ENCODE measurements at places on chromosomes 7 and 10.
A peak's percentile ranks its signal among the peaks of the same experiment; 100 is the strongest.

- DNase-seq: no peak
Measured at GRCh38 chr10:44975431-44976331, 2.9 kb downstream of the DEPP1 start.

DNA sequence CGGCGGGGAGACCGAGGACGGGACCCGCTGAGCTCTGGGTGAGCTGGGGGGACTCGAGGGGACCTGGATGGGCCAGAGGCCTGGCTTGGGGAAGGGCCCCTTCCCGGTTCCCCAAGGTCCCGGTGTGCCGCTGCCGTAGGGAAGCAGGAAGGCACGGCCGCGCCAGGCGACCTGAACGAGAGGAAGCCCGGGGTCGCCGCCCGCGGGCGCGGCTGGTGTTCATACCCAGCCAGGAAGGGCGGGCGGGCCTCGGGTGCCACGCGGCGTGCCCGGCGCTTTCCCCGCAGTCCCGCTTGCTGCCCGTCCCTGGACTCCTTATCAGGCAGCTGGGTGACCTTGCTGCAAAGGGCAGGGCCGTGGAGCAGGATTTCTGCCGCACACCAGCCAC, 38.0 kb downstream of the ZNF777 start:
- DNase-seq: peak; percentile 49

GRCh38 chr10:61271127-61271780, 181.9 kb downstream of the TMEM26 start:
- no peak for DNase-seq

DNA sequence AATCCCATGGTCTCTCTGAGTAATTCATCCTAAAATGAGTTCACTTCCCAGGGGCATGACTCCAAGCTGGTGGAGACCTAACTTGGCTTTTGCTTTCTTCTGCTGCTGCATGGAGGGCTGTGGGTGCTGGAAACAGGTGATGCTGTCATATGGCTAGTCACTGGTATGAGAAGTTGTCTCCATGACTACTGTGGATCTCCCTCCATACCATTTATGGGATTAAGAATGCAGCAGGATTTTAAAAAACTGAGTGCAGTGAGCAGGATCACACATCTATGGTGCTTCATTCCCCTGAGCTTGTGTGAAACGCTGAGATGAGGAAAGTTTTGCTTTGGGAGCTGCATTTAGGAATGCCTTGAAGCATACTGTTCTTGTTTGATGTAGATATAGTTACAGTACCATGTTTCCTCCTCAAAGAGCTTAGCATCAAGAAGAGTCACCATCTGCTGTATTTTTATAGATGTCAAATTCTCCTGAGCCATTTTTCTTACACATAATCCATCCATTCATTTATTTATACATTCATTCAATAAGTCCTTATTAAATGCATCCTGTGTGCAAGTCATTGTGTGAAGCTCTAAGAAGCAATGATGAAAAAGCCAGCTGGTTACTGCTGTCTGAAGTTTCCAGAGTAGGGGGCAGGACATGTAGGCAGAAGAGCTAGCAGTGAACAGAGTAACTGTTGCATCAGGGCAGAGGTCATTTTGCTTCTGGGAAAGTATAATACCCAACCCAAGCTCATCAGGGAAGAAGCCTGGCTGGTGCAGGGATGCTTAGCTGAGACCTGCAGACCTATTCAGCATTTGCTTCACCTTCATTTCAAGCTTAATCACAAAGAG, 534.8 kb downstream of the AUTS2 start:
- DNase-seq: no peak

GRCh38 chr7:40983111-40983510, 719.8 kb downstream of the INHBA start:
- DNase-seq: no peak

DNA sequence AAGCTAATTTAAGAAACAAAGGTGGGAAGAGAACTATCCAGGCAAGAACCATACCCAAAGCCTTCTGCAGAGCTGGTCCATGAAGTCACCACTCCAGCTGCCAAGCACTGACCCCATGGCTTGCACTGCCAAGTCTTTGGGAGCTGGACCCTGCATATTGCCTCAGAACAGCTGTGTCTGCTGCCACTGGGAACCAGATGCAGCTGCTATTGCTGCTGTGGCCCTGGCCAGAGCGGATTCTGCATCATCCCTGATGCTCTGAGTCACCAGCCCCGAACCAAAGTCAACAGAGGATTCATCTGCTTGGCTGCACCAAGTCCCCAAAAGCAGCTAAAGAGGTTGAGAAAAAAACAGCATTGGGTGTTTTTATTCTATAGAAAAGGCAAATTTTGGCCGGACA, 39.2 kb upstream of the GSAP start:
- no peak for DNase-seq

- no peak for DNase-seq
Measured at GRCh38 chr10:5887029-5887428, 2.7 kb downstream of the ANKRD16 start.

DNA sequence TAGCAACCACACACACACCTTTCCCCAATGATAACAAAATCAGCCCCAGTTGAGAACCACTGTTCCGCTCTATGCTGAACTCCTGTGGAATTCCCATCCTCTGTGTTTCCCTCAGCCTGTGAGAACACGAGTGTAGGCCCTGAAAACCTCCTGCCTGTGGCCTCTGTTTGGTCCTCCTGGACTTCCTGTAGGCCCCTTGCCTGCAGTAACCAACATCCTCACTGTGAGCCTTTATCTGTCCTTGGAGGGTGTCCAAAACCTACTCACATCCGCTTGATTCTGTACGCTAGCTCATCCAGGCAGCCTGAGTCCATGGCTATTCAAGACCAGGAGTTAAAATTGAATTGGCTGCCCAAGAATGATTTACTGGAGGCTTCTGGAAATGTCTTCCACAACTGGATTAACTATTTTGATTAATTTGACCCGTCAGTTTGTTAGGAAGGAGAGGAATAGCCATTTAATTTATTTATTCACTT, 149.8 kb downstream of the AKR1D1 start:
- no peak for DNase-seq

GRCh38 chr10:106980495-106981451, 183.7 kb downstream of the SORCS1 start:
- no peak for DNase-seq

DNA sequence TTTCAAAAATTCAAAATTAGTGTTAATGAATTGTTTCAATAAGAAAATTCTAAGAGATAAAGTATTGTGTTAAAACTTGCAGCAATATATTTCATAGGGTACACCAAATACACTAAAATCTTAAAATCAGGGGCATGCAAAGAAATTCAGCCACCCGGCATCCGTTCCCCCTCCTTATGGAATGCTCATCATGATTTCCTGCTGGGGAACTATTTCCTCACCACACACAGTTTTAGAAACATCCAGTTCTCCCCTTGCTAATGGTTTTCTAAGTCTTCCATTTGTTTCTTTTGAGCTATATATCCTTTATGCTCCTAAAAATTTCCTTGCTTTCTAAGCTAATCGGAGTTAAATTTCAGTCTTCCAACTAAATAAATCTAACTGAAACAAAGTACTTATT, 60.7 kb downstream of the CHCHD3 start:
- DNase-seq: no peak

GRCh38 chr10:12448729-12449391, 99.5 kb downstream of the CAMK1D start:
- peak; percentile 68 for DNase-seq

DNA sequence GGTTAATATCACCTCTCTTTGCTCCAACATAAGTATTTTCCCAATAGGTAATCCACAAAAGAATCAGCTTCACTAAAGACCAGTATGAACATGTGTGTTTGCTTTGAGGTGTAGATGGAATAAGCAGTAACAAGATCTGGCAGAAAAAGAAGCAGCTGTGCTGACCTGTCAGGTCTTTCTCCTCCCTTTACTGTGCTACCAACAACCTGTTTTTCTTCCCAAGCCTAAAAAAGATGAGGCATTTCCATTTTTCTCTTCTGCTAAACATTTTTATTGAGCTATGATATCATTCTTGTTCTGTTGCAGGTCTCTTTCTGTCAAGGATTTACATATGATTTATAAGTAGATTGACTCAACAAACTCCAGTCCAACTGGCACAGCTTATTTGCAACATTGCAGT, 315.2 kb upstream of the GLI3 start:
- no peak for DNase-seq

- no peak for DNase-seq
Measured at GRCh38 chr7:30281791-30282190, 2.6 kb upstream of the ZNRF2 start.

GRCh38 chr7:117323305-117323850, 520 bp upstream of the WNT2 start:
- no peak for DNase-seq

GRCh38 chr7:42527004-42527403, 290.0 kb upstream of the GLI3 start:
- no peak for DNase-seq

DNA sequence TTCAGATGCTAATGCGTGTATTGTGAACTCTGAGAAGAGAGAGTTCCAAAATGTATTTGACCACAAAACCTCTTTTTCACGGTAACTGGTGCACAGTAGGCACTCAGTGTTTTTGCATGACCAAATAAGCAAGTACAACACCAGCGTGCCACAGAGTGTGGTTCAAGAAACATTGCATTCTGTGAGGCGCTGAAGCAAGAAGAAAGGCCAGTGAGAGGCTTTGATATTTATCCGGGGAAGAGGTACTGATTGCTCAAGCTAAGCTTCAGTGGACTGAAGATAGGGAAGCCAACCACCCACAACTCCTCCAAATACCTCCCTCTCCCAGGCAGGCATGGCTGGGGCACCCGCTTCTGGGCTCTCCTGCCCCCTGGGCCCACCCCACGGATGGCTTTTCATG, 611.2 kb downstream of the SDK1 start:
- DNase-seq: no peak

- DNase-seq: no peak
Measured at GRCh38 chr7:43577485-43577951, 5.4 kb upstream of the STK17A start.

GRCh38 chr7:139845443-139845805, 16.4 kb downstream of the TBXAS1 start:
- no peak for DNase-seq

DNA sequence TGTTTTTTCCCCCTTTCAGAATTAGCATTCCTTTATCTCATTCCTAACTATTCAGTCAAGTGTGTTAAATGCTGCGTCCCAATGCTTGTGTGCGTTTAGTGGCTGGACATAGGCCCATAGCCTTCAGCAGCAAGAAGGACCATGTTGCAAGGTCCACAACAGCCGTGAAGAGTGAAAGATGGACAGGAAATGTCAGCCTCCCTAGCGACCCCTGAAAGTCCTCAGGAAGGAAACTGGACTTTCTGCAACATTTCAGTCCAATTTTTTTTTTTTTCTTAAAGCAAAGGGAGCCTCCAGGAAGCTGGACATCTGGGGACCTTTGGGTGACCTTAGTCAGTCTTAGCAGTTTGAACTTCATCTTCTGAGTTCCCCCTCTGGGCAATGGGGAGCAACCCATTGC, 550.7 kb upstream of the MGMT start:
- DNase-seq: no peak

DNA sequence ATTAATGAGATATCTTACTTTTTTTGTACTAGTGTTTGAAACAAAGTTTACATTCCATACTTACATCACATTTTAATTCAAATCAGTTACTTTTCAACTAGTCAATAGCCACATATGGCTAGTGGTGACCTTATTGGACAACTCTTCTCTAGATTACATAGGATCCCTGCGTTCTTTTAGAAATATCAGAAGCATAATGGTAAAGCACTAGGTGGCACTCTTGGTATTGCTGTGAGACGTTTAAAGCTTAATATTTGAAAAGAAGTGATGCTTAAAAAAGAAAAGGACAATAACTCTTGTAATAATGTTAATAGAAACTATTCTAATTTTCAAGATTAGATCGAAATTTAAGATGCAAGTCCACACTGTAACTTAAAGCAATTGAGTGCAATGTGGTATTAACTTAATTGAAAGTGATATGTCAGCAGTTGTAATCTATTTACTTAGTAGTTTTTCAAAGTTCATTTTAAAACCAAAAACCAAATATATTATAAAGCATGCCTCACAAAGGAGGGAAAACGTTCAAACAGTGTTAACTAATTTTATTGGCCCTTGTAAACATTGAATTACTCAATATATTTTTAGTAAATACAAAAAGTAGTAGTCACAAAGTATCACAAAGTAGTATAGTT, 339.1 kb downstream of the ATRNL1 start:
- DNase-seq: no peak

DNA sequence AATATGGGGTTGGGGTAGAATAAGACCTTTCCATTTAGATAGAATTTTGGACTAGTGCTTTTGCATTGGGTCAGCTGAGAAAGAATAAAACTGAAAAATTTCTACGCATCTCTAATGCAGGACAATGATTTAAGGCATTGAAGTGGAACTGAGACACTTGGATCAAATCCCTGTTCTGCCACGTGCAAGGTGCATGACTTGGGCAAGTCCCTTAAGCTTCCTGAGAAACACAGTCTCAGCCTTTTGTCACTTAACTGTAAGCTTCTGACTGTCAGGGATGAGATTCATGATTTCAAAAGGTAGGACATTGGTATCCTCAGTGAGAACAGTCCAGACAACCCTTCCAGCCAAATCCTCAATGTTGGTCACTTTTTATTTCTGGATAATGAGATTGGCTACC, 59.2 kb downstream of the ENTPD1 start:
- no peak for DNase-seq

GRCh38 chr7:1664711-1665548, 5.1 kb upstream of the ELFN1 start:
- DNase-seq: peak; percentile 79

DNA sequence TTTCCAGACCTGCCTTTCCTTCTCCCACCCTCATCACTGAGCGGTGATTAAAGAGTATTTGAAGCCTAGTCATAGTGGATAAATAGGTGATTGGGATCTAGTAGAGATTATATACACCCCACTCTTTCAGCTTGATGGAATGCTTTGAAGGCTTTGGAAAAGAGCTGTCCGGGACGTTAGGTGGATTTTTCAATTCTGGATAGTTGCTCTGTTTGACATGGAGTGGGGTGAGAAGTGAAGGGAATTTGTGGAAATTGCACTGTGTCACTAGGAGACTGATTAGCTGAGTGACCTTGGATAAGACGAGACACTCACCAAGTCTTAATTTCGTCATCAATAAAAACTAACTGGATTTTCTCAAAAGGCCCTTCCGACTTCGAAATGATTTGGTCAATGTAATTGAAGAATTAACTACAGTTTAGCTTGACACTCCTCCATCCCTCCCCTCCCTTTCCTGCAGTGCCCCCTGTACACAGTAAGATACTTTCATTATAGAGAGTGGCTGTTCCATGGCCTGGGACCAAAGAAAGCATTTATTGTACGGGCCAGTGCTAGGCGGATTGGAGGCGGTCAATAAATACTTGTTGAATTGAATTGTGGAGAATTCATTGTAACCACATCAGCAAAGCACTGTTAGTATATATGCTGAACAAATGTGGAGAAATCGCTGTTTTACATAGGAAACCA, 962 bp downstream of the ZKSCAN1 start:
- no peak for DNase-seq

- DNase-seq: no peak
Measured at GRCh38 chr7:151717415-151717814, 159.5 kb downstream of the PRKAG2 start.

DNA sequence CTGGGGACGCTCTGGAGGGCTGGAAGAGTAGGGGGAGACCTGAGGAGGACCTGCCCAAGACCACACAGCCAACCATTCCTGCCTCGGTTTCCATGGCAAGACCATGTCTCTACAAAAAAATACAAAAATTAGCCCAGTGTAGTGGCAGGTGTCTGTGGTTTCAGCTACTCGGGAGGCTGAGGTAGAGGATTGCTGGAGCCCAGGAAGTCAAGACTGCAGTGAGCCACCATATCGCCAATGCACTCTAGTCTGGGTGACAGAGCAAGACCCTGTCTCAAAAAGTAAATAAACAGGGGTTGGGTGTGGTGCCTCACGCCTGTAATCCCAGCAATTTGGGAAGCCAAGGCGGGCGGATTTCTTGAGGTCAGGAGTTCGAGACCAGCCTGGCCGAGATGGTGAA, 48.7 kb downstream of the CLIP2 start:
- no peak for DNase-seq

GRCh38 chr7:108592646-108593201, 23.1 kb downstream of the DNAJB9 start:
- no peak for DNase-seq
